ENCODE measurements at places on chromosomes 4 and X. TPM values are rescaled to one million over a fixed set of nuclear protein-coding genes. Genes with fewer than 3 reads are reported as not detected.

The BTK gene
- total RNA-seq, result 0.48 TPM

DNA sequence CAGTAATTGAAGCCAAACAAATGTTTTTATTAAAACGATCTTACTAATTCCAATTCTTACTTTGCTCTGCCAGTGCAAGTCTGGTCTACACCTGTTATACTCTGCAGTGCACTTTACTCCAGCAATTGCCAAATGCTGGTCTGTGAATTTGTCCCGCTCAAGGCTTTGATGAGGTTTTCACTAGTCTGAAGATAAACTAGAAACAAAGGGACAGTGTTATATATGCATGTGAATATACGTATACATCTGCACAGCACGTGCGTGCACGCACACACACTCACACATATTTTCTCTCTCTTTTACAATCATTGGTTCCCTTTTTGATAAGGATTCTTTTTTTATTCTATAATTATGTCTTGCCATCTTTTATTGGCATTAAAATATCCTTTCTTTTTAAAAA lies 88.5 kb upstream of the LCORL start:
- no peak for ATAC-seq

GRCh38 chrX:84047339-84047738 lies 140.7 kb downstream of the RPS6KA6 start:
- no peak for ATAC-seq

DNA sequence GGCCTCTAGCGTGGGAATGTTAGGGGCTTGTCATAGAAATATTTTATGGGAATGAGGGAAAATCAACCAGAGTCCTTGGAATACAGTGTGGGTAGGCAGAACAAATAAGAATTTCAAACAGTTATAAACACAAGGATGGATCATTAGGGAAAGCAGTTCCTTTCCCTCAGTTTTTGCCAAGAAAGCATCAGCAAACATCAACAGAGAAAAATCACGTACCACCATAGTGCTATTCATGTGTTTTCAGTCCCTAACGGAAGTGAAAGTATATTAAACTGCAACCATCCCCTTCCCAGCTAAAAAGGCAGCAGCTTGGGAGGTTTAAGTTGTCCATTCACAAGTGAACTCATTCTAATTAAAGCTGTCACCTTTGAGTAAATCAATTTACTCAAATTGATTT lies 334.4 kb upstream of the PCDH18 start:
- ATAC-seq, result no peak

The KLHL2 gene
- total RNA-seq, result 27.3 TPM

GRCh38 chr4:54961357-54961975 lies 163.9 kb downstream of the KDR start:
- ATAC-seq, result peak; percentile 43

DNA sequence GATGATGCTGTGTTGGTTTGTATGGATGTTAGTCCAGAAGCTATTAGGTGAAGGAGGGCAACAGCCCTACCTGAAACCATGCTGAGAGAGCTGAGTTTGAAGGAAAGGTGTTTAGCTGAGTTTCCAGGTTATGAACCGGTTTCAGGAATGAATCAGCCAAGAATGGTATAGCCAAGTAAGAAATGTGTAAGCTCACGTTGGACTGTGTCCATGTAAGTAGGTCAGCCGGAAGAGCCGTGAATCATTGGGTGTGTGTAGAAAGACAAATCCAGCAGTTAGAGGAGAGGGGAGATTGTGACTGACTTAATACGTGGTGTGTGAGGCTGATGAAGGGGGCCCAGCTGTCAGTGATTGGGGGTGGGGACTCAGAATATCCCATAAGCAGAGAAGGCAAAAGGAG lies 77.2 kb upstream of the SPIN4 start:
- ATAC-seq, result no peak

DNA sequence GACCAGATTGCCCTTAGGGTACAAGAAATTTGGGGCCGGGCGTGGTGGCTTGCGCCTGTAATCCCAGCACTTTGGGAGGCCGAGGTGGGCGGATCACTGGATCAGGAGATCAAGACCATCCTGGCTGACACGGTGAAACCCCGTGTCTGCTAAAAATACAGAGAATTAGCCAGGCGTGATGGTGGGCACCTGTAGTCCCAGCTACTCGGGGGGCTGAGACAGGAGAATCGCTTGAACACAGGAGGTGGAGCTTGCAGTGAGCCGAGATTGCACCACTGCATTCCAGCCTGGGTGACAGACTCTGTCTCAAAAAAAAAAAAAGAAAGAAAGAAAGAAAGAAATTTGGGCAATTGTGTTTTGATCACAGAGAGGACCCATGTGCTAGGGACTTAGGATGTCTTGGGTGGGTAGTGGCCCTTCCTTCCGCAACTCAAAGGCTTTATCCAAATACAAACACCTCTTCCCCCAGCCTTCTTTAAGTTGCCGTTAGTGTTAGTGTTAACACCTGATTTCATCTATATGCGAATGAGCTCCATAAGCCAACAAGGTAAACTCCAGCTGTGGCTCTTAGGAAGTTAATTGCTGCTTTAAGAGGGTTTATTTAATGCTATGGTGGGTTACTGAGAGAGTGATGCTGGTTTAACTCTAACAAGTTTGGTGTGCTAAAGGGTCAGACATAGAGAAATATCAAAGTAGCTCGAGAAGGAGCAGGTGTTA lies 8.6 kb upstream of the CCDC110 start:
- no peak for ATAC-seq

The MAGEA2B gene
- not detected for total RNA-seq

GRCh38 chr4:41365681-41366080 lies 109.0 kb downstream of the UCHL1 start:
- no peak for ATAC-seq

GRCh38 chr4:183858011-183858615 lies 47.0 kb upstream of the STOX2 start:
- no peak for ATAC-seq

DNA sequence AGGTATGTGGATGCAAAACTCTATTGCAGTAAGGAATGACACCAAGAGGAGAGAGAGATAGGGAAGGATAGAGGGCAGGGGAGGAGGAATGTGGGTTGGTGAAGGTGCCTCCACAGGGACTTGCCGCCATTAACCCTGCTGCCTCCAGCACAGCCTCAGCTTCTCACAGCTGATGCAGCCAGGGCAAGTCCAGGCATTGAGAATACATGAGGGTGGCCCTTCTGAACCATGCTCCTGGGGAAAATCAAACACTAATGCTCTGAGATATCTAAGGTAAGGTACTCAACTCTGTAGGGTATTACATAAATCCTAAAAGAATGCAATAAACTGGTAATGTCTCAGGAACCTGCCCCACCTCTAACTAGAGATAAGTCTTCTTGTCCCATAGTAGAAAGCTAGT lies 28.7 kb downstream of the UGT2B7 start:
- ATAC-seq, result no peak
